Pancreas (tissue), 10 donors: ENCODE measurements at places on chromosomes 5 and 9. TPM values are rescaled to one million over a fixed set of nuclear protein-coding genes. Genes with fewer than 3 reads are reported as not detected.

Gene INSL6
- not detected for total RNA-seq

GRCh38 chr5:21195145-21195544, 1207.1 kb upstream of the CDH18 start:
- no peak for DNase-seq

Gene JMY
- 9.4 TPM for total RNA-seq

GRCh38 chr5:15525703-15526275, 25.8 kb downstream of the FBXL7 start:
- DNase-seq = no peak

Gene DDX4
- total RNA-seq = 0.56 TPM

Gene PLPP7
- 2.0 TPM for total RNA-seq

Gene TMOD1
- 12.4 TPM for total RNA-seq

Gene DEPDC1B
- total RNA-seq = 0.28 TPM

- no peak for DNase-seq
Measured at GRCh38 chr5:60415443-60415842, 284.5 kb downstream of the DEPDC1B start.

DNA sequence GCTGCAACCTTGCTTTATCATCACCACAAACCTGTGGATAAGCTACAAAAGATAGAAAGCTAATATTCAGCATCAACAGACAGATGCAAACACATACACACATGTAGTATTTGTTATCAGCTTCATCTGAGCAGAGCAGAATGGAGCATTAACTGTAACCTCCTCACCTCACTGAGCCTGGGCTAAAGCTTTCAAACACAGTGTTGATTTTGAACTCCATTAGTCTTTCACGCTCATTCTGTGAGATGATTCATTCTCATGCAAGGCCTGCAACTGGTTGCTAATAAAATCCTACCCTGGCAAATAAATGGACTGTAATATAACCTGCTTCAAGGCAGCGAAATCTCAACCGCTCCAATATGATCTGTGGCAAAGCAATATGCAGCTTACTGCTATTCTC, 1360.6 kb upstream of the ACO1 start:
- no peak for DNase-seq

DNA sequence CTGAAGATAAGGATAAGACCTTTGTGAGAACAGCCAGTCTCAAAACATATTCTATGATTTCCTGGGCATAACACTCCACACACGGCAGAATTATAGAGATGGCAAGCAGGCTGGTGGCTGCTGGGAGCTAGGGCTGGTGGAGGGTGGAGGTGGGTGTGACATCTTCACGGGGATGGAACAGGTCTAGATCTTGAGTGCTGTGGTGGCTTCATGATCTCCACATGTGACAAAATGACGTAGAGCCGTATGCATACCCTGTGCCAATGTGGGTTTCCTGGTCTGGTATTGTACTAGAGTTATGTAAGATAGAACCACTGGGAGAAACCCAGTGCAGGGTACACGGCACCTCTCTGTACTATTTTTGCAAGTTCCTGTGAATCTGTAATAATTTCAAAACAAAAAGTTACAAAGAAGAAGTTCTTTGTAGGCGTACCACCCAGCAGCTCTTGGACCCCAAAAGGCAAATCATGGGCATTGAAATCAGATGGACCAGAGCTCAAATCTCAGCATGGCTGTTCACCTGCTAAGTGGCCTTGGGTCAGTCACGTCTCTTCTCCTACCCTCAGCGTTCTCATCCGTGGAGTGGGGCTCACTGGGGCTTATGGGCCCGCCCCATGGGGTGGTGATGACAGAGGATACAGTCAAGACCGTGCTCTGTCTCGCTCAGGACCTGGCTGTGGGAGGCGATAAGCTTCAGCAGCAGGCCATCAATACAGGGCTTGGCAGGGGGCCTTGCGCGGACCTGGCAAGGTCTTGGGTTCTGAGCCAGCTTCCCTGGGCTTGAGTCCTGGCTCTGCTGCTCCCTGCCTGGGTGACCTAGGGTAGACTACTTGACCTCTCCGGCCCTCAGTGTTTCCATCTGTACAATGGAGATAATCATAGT, 74.7 kb upstream of the UNC5A start:
- no peak for DNase-seq

- DNase-seq = no peak
Measured at GRCh38 chr5:139738193-139739149, 57.1 kb upstream of the PSD2 start.

Gene ZNF79
- total RNA-seq = 3.6 TPM

- no peak for DNase-seq
Measured at GRCh38 chr5:143316844-143317631, 86.4 kb downstream of the NR3C1 start.

Gene RFESD
- total RNA-seq = 1.8 TPM

Gene REEP2
- total RNA-seq = 0.83 TPM

- no peak for DNase-seq
Measured at GRCh38 chr5:446883-447263, 3.9 kb downstream of the EXOC3 start.

DNA sequence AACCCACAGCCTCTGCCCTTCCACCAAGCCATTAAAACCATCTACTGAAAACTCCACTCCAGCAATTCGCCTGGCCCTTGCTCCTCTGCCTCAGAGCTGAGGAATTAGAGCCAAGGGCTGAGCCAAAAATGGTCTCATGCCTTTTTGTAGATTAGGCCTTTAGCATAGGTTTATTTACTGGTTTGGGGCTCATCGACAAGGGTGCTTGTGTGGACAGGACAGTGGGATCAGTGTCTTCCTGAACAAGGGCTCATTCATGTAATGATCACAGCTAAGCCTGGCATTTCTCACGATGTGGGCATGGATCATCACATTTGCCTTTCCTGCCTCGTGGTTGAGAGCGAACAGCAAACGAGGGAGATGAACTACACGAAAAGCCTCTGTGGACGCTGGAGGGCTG, 59.2 kb upstream of the PHF24 start:
- no peak for DNase-seq
